Amniotic epithelial cell (primary cell): ENCODE measurements at places on chromosomes 16 and 17.

DNA sequence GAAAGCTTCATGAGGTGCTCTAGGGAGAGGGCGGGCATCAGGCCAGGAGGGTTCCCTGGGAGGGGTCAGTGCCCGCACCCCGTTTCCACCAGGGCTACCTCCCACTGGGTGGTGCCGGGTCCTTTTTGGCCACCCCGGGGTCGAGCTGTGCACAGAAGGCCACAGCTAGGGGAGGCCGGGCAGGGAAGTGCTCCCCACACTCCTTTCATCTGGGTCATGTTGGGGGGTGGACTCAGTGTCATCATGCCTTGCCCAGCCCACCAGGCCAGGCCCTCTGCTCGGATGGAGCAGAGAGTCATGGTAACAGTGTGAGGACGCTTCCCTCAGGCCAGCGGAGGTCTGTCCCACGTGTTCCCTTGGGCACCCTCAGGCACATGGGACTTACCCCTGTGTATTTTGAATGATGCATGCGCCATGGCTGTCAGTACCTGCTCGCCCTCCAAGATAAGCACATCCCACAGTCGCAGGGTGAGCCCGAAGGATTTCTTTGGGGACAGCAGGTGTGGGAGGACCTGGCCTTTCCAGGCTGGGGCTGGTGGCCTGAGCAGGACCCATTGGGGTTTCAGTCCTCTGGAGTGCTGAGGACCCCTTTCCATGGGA, 46.4 kb downstream of the TNFRSF13B start:
- DNase-seq = no peak

DNA sequence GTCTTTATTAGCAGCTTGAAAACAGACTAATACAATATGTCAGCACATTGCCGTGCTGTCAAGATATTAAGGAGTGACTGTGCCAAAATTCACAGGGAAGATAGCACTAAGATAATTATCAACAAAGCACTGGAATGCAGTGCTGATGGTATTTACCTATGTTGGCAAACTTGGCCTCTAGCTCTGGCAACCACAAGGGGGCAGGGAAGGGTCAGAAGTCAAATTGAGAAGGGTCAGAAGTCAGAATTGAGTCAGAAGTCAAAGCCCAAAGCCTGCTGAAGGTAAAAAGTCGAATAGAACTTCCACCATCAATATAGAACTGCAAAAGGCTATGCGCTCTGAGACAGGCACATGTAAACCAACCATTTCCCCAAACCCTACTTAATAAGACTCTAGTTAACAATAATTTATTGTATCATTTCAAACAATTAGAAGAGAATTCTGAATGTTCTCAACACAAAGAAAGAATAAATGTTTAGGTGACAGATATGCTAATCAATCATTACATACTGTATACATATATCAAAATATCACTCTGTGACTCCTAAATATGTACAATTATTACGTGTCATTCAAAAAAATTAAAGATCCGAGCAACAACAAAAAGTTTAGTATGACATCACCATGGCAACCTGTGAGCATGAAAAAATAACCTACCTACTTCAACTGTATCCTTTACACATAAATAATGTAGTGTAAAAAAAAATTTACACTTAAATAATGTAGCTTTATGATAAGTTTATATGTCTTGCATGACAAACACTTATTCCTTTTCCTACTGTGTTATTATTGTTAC, 916.1 kb downstream of the KCNJ2 start:
- DNase-seq = peak; percentile 27

GRCh38 chr16:4548124-4548523, 8.0 kb upstream of the C16orf96 start:
- DNase-seq = no peak

- DNase-seq = no peak
These were observed 1.6 kb upstream of the KIAA0513 start for GRCh38 chr16:85025781-85026653.

GRCh38 chr16:72371307-72372086, 199.5 kb upstream of the PMFBP1 start:
- peak; percentile 95 for DNase-seq

DNA sequence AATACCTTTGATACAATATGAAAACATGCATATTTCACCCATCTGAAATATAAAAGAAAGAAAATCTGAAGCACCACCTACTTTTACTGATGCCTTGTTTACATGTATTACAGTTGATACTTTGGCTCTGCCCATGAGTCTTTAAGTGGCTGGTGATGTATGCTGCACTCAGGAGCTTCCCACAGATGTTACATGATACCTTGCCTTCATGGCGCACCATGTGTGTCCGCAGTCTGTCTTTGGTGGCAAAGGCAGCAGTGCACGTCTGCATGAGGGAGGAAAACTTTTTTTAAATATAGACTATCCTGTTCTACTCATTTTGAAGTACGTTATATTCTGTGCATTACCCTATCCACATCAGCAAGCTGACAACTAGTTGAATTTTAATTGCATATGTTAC, 7.5 kb downstream of the VEZF1 start:
- DNase-seq = no peak

DNA sequence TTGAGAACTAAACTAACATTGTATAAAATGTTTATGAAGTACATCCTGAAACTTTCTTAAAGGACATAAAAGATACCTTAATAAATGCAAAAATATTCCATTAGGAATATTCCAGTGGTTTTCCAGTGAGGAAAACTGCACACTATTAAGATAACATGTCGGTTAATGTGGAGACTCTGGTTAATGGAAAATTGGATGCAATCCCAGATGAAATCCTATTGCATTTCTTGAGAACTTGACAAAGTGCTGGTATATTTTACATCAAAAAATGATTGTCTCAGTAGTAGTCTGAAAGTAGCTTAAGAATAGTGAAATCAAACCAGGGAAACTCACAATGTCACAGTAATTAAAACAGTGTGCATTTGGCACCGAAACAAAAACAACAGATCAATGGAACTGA, 202.5 kb upstream of the MON1B start:
- no peak for DNase-seq

GRCh38 chr16:3158026-3158509, 23.2 kb downstream of the ZNF213 start:
- no peak for DNase-seq

DNA sequence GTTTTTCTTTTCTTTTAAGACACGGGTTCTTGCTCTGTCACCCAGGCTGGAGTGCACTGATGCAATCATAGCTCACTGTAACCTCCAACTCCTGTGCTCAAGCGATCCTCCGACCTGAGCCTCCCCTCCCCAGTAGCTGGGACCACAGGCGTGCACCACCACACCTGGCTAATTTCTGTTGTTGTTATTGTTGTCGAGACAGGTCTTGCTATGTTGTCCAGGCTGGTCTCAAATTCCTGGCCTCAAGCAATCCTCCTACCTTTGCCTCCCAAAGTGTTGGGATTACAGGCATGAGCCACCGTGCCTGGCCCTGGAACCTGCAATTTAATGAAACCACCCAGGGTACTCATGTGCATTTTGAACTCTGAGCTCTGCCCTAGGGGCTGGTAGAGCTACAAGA, 24.1 kb downstream of the JUP start:
- no peak for DNase-seq

DNA sequence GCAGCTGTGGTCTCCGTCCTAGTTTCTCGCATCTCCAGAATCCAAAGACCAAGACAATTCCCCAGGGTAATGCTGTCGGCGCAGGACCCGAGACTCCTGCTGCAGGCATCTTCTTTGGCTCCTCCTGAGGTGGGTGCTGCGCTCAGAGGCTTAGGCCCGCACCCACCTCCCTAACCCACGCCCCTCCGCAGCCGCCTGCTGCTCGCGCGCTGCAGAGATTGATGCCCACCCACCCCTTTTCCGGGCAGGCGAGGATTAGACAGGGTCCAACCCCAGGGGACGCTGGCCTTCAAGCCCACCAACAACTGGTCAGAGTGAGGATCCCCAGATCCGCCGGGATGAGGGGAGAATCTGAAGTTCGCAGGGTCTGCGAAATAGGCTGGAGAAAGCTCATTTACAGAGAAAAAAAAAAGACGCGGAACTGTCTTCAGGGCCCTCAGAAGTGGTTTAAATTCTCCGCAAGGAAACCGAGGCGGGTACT, 27.9 kb downstream of the SLFN11 start:
- DNase-seq = no peak

DNA sequence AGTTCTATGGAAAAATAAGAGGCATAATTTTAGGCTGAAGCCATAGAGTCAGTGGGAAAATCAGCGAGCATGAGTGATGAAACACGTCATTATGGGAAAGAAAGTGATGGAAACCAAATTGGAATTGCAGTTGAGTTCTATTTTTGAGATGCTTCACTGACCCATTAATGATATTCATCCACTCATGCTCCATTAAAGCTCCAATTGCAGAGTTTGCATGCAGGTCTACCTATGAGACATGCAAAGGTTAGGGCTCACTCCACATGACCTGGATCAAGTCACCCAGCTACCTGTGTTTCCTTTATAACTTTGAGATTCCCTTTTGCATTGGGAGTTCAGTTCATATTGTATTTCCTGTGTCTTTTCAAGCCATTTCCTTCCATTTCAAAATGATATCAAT, 8.0 kb upstream of the KRTAP2-4 start:
- no peak for DNase-seq

GRCh38 chr16:69039333-69039941, 66.0 kb upstream of the HAS3 start:
- DNase-seq = peak; percentile 36

DNA sequence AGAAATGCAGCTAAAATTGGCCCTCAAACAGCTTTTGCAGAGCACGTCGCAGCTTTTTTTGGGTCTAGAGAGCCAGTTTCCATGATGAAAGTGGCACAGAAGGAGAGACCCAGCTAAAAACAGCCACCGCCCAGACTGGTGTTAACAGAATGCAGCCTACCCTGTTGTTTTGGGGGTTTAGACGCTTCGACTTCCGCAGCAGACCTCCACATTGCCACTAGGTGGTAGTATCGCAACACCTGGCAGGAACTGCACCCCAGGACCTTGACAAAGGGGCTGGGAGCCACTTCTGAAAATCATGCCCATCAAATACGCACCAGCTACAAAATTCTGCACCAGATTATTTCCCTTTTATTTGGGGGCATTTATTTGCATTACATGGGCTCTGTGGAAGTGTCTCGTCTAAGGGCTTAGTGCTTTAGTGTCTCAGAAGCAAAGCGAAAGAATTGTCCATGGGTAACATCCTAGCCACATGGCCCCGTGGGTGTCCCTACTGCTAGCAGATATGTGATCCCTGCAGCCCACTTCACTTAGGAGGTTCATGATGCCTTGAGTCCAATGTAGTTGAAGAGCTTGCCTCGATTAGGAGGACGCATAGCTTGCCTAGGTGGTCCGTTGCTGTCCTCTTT, 167.1 kb downstream of the HAPSTR1 start:
- DNase-seq = no peak

- DNase-seq = peak; percentile 36
These were observed 308.9 kb upstream of the MON1B start for GRCh38 chr16:76882105-76882504.

GRCh38 chr17:44610331-44610730, 45.9 kb upstream of the MEIOC start:
- DNase-seq = no peak

DNA sequence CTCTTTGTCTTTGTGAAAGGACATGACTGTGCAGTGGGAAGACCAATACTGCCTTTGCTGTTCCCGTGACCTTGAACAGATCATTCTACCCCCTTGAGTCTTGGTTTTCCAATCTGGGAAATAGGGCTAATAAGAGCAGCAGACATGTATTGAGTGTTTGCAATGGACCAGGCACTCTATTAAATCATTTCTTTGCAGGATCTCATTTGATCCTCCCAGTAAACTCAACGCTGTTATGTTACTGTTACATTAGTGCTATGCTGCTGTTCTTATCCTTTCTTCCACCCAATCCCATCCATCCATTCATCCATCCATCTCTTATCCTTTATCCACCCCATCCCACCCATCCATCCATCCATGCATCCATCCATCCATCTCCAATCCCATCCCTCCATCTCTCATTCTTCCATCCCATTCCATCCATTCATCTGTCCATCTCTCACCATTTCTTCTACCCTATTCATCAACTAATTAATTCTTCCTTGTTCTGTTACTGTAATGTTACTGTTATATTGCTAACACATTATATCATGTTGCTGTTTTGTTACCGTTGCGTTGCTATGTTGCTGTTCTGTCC, 65.1 kb downstream of the ABCC6 start:
- no peak for DNase-seq

DNA sequence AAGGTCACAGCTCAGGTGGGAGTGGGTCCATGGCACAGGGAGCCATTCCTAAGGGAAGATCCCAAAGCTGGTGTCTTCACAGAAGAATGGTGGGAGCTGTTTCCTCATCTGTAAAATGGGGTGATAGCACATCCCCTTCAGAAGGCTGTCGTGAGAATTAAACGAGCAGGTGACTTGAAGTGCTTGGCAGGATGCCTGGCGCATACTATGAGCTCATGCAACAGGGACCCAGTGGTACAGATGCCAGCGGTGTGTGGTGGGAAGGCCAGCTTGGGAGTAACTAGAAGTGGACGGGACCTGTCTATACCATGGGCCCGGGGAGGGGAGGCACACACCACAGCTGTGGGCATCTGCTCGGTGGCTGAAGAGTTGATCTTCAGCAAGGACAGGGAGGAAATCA, 189.3 kb upstream of the TNRC6C start:
- DNase-seq = no peak

GRCh38 chr16:69890892-69891282, 60.2 kb upstream of the CLEC18A start:
- no peak for DNase-seq

GRCh38 chr17:75504347-75505151, 10.8 kb downstream of the CASKIN2 start:
- no peak for DNase-seq

GRCh38 chr16:70701998-70702397, 16.1 kb upstream of the MTSS2 start:
- no peak for DNase-seq

DNA sequence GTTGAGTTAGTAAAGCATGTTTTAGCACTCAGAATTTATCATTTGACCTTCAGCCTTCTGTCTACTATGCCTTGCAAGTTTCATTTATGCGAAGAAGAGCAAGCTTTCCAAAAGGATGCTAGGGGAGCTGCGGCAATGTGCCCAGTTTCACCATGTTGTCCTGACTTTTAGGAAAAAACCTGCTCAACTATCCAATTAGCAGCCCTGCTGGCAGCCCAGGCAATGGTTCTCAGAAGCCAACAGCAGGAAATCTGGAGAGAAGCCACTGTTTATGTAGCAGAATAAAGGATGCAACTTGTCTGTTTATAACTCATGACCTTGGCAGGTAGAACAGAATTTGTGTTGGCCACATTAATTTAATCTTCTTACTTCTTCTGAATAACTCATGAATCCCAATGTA, 230.8 kb downstream of the ABCC12 start:
- DNase-seq = no peak

DNA sequence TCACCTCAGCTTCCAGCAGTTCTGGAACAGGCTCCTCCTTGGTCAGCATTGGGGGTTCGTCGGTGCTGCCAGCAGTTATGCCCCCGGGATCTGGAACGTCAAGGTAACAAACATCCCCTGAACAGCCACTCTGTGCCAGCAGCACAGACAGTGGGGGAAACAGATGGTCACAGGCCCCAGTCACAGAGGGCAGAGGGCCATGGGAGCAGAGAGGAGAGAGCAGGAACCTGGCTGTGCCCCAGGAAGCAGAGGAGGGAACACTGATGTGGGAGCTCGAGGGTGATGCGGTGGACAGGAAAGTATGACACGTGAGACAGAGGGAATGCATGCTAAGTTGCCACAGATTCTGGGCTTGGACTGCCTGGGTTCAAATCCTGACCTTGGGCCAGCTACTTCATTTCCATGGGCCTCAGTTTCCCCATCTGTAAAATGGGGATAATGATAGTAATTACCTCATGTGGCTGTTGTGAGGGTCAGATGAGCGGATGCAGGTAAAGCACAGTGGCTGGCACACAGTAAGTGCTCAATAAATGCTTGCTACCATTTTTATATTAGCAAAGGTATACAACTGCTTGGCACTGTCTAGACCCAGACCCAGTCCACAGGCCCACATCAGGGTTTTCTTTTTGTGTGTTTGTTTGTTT, 4.9 kb downstream of the BCL7C start:
- DNase-seq = no peak
